ENCODE measurements at places on chromosomes 11 and 22.

DNA sequence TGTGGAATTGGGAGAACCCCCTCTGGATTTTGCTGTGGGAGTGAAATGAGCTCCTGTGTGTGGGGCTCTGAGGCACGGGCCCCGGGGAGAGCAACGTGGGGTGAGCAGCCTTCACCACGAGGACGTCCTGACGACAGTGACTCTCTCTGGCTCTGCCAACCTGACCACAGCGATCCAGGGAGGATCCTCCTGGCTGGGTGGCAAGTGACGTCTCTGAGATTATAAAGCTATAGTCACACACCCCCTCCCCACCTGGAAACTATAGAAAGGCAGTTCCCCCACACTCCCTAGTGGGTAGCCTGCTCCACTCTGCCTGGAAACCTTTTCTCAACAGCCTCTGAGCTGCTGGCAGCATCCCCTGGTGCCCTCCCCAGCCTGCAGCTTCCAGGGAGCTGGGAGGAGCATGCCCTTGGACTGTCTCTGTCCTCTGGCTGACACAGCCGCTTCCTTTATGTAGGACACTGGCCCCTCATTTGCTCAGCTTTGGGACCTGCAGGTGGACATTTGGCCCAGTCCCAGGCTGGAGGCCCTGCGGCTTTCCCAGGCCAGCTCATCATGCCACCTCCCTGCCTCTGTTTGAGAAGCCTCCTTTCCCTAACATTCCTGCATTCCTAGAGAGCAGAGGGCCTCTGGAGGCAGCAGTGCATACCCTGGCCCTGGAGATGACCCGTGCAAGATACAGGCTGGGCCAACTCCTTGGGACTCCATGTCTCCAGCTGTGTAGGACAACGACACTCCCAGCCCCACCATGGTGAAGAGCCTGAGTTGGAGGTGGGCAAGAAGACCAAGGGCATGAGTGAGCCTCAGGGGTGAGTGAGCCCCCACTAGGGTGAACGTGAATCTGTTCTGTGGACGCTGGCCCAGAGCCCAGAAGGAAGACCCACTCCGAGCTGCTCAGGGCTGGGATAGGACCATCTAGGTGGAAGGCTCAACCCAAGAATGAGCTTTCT lies 314.0 kb downstream of the NTM start:
- DNase-seq, result no peak

DNA sequence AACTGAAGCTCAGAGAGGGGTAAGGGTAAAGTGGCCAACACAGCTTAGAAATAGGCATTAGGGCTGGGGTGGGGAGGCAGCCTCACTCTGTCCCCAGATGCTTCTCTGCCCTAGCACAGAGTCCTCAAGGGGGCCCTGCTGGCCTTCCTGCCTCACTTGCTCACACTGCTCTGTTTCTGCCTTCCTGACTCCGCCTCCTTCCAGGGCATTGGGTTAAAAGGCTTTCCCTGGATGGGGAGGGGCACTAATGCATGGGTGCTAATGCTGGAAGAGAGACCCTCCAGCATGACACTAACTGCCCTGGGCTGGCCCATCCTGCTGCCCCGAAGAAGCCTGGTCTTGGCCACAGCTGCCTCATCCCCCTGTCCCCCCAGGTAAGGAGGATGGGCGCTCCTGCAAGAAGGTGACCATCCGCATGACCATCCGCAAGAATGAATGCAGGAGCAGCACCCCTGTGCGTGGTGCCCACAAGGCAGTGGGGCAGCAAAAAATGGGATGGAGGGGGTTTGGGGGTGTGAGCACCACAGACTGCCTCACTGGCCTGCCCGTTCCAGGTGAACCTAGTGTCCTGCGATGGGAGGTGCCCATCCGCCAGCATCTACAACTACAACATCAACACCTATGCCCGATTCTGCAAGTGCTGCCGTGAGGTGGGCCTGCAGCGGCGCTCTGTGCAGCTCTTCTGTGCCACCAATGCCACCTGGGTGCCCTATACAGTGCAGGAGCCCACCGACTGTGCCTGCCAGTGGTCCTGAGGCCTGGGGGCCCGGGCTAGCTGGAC lies 74.0 kb upstream of the MYOD1 start:
- no peak for DNase-seq

DNA sequence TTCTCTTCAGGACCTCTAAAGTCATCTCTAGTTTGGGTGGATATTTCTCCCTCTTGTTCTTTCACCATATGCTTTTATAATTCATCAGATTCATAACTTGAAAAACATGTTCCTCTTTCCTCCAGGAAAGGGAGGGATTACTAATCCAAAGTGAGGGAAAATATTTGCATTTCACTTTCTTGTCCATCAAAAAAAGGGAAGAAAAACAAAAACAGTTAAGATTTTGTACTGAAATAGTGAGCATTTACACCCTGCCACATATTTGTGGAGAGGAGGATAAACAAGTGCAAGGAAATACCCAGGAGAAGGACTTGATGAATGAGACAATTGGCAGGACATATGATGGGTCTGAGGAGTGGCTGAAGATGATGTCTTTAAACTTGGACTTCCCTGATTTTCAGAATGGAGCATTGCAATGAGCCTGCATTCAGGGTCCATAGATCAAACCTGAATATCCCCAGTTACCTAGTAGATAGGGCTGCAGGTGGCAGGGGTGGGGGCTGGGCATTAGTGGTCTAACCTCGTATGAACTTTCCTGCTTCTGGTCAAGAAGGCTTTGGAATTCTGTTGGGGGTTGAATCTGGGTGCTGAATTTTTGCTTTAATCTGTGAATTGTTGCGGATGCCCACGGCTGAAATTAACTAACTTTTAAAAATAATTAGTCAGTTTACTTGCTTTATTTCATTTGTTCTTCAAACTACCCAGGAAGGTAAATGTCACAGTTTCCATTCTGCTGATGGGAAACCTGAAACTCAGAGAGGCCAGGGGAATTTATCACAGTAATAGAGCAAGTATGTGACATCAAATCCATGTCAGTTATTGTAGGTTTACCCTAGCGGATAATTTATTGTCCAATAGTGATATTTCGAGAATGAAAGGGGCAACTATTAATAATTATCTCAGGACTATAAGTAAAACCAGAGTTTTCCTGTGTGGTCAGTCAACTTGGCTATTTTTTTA lies 36.9 kb upstream of the TMEM123 start:
- no peak for DNase-seq

- peak; percentile 19 for DNase-seq
Measured at GRCh38 chr11:84887055-84887629, 740.0 kb downstream of the DLG2 start.

DNA sequence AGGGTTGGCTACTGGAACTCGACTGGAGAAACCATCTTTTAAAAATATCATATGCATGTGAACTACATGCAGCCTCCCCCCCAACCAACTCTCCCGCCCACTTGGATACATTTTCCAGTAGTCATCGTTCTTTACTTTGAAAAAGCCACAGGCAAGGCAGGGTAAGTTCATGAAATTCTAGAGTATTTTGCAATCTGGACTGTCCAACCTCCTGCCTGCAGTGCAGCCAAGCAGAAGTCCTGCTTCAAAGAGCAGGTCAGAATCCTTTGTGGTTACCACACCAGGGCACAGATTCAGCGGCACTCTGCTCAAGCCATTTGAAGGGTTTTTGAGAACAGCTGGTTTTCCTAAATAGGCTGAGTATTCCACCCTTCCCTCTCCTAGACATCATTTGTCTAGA lies 12.1 kb downstream of the ELF5 start:
- peak; percentile 77 for DNase-seq

DNA sequence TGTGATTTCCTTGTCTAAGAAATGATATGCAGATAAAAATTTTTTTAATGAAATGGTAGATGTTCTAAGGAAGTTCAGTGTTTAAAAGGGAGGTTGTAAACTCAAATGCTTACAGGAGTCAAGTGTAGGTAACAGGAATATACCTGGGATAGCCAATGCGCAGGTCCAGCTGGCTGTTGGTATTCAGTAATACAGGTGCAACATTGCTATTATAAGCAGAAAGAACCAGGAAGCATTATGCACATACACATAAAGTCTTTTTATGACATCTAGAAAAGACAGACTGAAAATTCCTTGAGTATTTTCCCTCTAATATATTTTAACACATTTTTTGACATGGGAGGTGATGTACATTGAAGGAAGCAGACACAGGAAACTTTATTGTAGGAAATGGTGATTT lies 43.6 kb upstream of the B3GNT6 start:
- no peak for DNase-seq

- no peak for DNase-seq
Measured at GRCh38 chr22:37219533-37219932, 7.3 kb upstream of the SSTR3 start.

- no peak for DNase-seq
Measured at GRCh38 chr11:80261776-80262175, 820.9 kb upstream of the TENM4 start.

- no peak for DNase-seq
Measured at GRCh38 chr22:45310331-45310976, 720 bp downstream of the FAM118A start.

DNA sequence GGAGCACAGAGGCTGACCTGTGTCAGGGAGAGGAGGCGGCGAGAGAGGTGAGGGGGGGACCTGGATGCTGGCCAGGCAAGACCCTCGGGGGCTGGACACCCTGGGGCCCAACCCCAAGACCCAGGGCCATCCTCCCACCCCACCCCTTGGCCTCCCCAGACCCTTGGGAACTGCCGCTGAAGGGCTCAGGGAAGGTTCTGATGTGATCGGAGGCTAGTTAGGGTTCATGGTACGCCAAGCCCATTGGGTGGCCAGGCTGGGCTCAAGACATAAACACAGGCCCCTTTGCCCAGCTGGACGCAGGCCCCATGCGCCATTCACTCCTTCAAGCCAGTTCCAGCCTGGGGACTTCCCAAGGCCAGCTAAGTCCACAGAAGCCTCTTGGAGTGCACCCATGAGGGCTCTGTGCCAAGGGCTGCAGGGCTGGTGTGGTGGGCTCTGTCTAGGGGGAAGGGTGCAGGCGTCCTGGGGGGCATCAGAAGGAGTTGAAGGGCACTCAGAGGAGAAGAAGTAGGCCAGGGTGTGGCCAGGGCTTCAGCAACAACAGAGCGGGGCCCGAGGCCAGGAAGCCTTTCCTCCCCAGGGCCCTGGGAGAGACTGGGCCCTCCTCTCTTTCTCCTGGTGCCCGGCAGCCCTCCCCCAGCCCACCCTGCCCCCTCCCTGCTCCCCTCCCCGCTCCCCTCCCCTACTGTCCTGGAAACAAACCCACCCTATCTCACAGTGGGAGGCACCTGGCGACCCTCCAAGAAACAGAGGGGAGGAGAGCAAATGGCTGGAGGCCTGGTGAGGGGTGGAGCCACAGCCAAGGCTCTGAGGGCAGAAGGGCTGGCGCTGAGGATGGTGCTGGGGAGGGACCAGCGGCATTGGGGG lies 12.9 kb downstream of the TSPAN32 start:
- peak; percentile 97 for DNase-seq

- DNase-seq, result peak; percentile 73
Measured at GRCh38 chr11:2933375-2934020, 4.3 kb upstream of the PHLDA2 start.

- peak; percentile 86 for DNase-seq
Measured at GRCh38 chr22:46070803-46071450, 79.4 kb upstream of the PPARA start.

DNA sequence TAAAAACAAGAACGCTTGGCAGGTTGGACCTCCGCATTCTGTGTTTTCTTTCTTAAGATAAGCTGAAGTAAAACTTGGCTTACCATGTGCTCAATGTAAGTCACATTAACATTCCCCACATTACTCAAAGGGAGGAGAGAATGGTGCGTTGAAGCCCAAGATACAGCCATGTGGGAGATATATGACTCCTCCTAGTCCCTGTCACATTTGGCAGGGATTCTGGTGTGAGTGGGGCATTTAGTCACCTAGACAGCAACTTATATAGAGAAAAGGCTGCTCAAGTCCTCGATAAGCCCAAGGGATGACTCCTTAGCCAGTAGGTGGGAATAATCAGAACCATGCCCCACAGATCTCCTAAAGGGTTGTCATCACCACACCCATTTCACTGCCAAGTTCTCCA lies 4.6 kb downstream of the PRSS23 start:
- no peak for DNase-seq

DNA sequence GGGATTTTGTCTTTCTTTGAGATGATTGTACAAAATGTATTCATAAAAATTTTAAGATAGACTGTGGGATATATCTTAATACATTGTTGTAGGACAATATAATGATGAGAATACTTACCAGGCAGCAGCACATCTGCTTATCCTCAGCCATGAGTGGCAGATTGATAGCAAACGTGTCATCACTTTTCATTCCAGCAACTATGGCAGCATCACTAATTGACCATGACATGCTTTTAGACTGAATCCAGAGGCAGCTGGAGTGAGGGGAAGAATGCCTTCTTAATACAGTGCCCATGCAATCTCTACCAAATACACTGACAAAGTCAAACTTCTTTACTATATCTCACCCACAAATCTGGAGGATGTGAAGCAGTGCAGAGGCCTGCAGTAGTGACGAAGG lies 755.2 kb upstream of the RAG2 start:
- DNase-seq, result no peak

DNA sequence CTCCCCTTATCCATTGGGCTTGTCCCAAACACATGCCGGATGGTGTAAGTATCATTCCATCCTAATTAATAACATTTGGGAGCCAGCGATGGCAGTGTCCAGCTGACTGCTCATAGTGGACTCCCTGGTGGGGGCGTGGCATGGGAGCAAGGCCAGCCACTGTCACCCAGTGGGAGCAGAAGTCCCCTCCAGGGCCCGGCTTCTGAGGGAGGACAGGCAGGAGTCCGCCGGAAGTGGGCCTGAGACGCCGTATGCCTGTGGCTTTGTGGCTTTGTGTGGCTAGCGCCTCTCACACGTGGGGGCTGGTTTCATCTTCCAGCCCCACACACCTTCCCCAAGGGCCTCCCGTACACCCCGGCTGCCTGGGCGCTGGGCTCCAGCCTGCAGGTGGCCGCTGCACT lies 124.5 kb downstream of the KCNQ1 start:
- DNase-seq, result peak; percentile 25

DNA sequence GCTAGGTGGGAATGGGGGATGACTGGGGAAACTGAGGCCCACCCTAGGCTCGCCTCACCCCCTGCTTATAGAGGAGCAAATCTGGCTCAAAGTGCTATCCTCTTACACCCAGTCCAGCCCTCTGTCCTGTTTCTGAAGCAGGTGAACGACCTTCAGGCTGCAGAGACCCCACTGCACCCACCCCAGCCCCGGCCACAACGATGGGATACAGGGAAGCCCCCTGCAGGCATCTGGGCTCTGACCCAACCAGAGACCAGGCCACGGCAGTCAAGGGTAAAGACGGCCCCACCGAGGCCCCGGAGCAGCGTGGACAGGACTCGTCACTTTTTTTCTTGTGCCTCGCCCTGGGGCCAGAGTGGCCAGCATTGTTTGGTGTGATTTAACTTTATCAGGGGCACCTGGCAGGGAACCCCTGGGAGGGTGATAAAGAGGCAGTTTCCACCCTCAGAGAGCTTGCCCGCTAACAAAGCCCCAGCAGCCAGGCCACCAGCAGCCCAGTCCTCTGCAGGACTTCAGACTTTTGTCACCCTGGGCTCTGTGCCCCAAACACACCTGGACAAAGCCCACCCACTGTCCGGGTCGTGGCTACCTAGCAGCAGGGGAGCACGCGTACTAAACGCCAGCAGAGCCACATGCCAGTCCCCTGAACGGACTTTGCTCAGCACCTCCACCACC lies 612.6 kb downstream of the TBC1D22A start:
- no peak for DNase-seq

- no peak for DNase-seq
Measured at GRCh38 chr11:70883973-70884623, 368.3 kb downstream of the SHANK2 start.

- peak; percentile 27 for DNase-seq
Measured at GRCh38 chr11:133047036-133047770, 485.1 kb downstream of the OPCML start.

- DNase-seq, result no peak
Measured at GRCh38 chr11:115322553-115323203, 181.5 kb downstream of the CADM1 start.
